ENCODE measurements at places on chromosomes 2 and 18.

- DNase-seq: no peak
These were observed 77.4 kb downstream of the TXNL1 start for GRCh38 chr18:56560992-56561391.

DNA sequence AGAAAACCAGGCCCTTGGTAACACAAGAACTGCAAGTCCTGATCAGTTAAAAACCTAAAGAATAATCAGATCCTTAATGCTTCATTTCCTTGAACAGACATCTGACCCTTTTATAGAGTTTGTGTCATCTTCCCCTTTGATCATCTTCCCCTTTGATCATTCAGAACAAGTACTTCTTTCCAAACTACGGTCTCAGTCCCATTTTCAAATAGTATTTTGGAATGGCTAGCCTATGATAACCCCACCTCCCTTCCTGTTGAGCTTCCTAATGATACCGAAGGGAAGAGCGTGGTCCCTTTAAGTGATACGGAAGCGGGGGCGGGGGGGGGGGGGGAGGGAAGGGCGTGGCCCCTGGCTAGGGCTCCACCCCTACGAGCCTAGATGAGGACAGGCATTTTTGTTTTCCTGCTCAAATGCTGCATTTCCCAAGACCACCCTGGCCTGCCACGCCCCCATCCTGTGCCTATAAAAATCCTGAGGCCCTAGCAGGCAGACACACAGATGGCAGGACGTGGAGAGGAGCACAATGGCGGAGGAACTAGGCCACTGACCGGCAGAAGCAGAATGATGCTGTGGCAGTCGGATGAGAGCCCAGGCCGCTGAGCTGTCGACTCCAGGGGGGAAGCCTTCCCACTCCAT, 24.1 kb upstream of the CHRNA1 start:
- DNase-seq: peak; percentile 21

DNA sequence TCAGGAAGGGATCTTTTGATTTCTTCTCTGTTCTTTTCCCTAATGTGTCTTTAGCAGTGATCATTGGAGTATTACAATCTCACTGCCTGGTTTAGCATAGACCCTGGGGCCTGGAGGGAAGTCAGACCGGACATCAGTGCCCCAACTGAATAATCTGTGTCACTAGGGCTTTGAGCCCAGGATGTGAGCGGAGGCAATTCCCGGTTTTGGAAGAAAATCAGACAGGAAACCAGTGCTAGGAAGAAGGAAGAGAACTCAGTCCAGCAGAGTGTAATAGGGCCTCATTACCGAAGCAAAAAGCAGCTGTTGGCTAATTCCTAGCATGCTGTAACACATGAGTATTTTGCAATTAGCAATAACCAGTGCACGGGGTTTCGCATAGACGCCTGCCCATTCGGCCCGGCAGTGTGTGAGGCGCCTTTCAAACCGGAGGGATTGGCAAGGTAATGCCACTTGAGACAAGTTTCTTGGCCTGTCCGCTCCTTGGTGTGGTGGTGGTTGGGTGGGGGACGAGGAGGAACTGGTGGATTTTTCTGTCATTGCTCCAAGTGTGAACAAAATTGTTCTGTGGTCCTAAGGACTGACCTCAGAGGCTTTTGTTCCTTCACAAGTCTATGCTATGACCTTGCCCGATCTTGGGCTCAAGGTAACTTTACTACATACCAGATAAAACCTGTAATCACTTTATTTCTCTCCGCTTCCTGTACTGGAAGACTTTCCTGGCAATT, 2.8 kb downstream of the FOSL2 start:
- no peak for DNase-seq

DNA sequence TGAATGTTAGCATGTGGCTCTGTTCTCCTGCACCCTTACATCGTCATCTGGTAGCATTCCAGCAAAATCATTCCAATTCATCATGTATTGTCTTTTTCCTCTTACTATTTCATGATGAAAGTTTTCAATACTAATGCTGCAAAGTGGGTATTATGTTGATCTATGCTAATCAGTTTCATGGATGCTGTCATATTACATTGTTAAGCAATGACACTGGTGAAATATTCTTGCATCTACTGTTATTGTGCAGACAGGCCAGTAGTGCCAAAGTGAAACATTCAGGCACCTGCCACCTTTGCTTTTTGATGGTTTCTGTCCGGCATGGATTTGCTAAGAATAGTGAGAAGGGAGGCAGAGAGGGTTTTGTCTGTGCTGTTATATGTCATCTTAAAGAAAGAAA, 76.1 kb upstream of the SMIM21 start:
- DNase-seq: no peak

DNA sequence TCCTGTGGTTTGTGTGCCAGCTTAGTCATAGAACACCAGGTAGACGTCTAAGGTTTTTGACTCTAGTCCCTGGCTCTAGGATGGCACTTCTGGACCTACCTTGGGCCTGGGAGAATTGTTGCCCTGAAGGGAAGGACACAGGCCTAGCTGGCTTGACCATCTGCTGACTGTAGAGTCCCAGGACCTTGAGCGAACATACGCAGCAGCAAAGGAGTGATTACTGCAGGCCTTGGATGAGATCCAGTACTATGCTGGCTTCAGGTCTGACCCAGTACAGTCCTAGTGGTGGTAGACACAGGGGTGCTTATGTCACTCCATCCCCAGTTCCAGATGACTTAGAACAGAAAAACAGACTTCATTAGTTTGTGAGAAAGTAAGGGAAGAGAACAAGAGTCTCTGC, 37.7 kb downstream of the ST8SIA3 start:
- DNase-seq: no peak

DNA sequence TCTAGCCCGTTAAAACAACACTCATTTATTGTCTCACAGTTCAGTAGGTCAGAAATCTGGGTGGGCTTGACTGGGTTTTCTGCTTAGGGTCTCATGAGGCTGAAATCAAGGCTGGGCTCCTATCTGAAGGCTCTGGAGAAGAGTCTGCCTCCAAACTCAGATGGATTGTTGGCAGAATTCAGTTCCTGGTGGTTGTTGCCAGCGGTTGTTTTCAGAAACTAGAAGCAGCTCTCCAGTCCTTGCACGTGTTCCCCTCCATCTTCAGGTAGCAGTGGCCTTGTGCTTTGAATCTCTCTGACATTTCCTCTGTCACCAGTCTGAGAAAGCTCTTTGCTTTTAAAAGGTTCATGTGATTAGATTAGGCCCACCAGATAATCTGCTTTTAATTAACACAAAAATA, 20.1 kb upstream of the FN1 start:
- DNase-seq: no peak

GRCh38 chr2:67899187-67899586, 163.6 kb downstream of the C1D start:
- DNase-seq: no peak

DNA sequence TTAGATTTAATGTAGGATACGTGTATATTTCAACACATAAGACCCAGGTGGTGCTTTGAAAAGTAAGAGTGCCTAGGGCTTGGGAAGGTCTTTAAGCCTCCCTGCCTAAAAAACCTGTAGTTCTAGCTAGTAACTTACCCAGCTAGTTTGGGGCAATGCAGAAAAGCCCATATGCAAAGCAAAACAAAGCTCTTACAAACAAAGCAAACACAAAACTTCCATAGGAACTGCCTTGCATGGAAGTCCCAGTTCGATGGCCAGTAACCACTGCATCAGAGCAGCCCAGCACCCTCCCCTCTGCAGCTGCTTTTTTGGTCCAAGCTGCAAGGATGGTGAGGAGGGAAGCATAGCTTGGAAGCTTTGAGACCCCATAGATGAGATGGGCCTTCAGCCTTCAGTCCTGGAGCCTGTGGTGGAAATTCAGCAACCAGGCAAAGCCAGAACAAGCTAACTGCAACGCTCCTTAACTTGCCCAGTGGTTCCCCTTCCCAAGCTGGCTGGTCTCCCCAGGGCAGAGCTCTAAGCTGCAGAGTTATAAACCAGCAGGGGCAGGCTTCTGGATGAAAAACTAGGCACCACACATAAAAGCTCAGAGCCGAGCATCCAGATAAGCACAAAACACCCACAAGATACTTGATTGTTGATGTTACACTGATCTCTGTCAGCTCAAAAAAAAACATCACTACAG, 16.2 kb downstream of the C2orf76 start:
- DNase-seq: no peak

GRCh38 chr2:201947287-201947686, 86.4 kb upstream of the FZD7 start:
- no peak for DNase-seq

DNA sequence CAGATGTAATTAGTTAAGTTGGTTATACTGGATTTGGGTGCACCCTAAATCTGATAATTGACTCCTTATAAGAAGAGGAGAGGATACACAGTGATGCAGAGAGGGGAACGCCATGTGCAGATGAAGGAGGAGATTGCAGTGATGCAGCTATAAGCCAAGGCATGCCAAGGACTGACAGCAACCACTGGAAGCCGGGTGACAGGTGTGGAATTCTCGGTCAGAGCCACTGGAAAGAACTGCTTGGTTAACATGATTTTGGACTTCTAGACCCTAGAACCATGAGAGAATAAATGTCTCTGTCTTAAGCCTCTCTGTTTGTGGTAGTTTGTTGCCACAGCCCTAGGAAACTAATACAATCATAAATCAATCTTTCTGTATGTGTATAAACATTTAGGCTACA, 403.3 kb upstream of the CDH20 start:
- no peak for DNase-seq
